ENCODE measurements at places on chromosomes 1 and 21.
A peak's percentile ranks its signal among the peaks of the same experiment; 100 is the strongest.

GRCh38 chr1:117556976-117557375 is 48.9 kb upstream of the TENT5C start:
- DNase-seq = no peak

GRCh38 chr1:219264561-219264960 is 90.9 kb downstream of the LYPLAL1 start:
- no peak for DNase-seq

- DNase-seq = no peak
Observed at GRCh38 chr1:36710951-36711350, 228.2 kb upstream of the CSF3R start.

DNA sequence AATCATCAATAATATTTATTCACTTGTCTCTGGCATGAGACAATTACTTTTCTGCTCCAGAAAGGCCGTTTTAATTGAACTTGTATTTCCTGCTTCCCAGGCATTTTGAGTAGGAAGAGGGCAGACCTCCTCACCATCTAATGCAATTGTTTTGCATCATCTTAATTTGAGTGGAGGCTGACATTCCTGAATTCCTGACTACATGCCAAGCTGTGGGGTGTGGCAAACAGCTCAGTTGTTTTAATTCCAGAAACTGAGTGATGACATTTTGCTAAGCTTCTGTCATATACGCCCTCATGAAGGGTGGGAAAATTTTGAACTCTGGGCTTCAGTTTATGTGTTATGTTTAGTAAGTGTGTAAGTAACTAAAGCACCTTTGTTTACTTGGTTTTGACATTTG is 125.4 kb upstream of the USP25 start:
- no peak for DNase-seq

GRCh38 chr1:180173952-180174351 is 19.3 kb downstream of the QSOX1 start:
- no peak for DNase-seq

DNA sequence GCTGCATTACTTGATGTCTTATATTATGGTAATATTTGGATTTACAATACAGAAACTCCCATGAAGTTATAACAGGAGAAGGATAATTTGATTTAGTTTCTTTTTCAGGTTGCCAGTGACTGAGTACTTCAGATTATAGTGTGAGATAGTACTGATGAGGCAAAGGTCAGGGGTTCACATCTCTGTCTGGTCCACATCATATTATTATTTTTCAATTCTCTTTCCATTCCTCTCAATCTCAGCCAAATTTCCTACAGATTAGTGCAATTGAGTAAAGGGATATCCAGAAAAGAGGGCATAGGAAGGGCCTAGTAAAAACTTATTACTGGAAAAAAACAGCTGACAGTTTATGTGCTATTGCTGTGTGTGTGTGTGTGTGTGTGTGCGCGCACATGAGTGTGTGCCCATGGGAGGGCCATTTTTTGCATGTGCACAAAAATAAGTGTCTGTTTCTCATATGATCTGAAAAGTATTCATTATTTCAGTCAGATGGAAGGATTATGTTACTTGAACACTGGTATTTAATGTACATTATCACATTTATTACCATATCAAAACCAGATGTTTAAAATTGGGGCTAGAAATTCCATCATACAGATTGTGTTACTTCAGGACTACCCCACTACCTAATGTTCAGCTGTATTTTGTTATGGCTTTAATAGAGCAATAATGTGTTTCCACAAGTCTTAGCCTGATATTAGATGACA is 78.3 kb upstream of the KCNK2 start:
- DNase-seq = peak; percentile 22

- DNase-seq = peak; percentile 26
Observed at GRCh38 chr1:203026031-203026665, at the start of gene PPFIA4. TSS of gene PPFIA4 (plus strand) at chr1:203026491. CDS start at chr1:203039009, 12,518 bp downstream.

- no peak for DNase-seq
Observed at GRCh38 chr1:177054542-177054941, 110.0 kb downstream of the ASTN1 start.

- no peak for DNase-seq
Observed at GRCh38 chr1:33821291-33821690, 42.6 kb upstream of the HMGB4 start.

- no peak for DNase-seq
Observed at GRCh38 chr1:175273376-175274031, 80.9 kb upstream of the KIAA0040 start.

DNA sequence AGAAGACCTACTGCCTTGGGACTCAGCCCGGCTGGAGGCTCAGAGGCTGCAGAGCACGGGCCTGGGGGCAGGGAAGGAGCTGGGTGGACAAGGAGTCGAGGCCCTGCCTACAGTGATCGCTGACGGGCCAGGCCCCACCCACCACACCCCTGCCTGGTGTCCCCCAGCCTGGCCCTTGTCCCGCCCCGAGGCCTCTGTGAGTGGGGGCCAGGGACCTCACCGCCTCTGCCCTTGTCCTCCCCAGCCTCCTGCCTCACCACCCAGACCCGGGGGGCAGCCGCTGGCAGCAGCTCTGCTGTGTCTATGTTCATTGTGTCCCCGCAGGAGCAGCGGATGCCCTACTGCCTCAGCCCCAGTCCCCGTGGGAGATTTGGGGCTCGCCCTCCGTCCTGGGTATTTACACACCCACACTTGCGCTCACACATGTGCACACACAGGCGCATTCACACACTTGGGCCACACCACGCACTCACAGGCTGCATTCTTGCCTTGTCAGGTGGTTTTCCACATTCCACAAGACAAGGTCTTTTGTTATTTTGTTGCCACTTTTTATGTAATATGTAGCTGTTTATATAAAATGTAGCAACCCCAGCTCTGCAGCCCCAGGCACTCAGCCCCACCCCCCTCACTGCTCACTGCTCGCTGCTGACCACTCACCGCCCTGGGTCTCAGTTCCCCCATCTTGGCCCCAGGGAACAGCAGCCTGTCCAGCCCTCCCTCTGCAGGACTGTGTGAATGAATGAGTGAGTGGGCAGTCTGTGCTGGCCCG is 7.3 kb downstream of the PFKL start:
- no peak for DNase-seq

- DNase-seq = no peak
Observed at GRCh38 chr1:93638981-93639380, 42.7 kb downstream of the BCAR3 start.

GRCh38 chr1:172641492-172641891 is 17.4 kb upstream of the FASLG start:
- no peak for DNase-seq

- no peak for DNase-seq
Observed at GRCh38 chr1:223319905-223320580, 43.9 kb downstream of the SUSD4 start.

- no peak for DNase-seq
Observed at GRCh38 chr1:34682452-34683223, 72.2 kb upstream of the GJB5 start.

- DNase-seq = peak; percentile 49
Observed at GRCh38 chr1:172719694-172720138, 60.8 kb downstream of the FASLG start.

GRCh38 chr1:3821447-3821846 is 25.1 kb upstream of the LRRC47 start:
- no peak for DNase-seq

DNA sequence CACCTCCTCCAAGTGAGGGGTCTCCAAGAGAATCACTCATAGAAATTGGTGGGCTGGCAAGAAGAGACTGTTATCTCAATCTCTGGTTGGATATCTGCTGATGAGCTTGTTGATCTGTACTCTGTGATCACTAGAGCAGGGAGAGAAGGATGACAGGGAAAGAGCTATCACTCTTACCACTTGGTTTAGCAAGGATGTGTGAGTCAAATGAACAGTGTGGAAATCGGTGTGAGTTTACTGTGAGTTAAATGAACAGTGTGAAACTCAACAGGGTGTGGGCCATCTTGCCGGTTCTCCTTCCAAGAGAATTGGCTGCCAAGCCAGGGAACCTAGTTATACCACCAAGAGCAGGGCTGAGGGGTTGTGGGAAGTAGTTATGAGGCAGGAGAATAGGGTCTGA is 33.3 kb upstream of the CD1D start:
- DNase-seq = no peak
